ENCODE measurements at places on chromosomes 7 and 10.

- no peak for DNase-seq
These were observed 430.2 kb upstream of the MKI67 start for GRCh38 chr10:128556182-128557110.

DNA sequence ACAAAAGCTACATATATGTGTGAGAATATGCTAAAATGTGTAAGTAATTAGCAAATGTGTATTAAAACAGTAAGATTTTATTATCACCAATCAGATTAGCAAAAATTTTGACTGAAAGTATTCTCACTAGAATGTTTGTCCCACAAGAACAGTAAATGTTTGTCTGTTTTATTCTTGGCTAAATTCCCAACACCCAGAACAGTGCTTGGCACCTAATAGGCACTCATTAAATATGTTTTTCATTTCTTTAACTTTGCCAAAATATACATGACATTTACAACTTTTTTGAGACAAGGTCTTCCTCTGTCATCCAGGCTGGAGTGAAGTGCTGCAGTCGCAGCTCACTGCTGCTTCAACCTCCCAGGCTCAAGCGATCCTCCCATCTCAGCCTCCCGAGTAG is 143.6 kb downstream of the EBF3 start:
- DNase-seq: no peak

- no peak for DNase-seq
These were observed 189.8 kb downstream of the DPP6 start for GRCh38 chr7:154241988-154242387.

DNA sequence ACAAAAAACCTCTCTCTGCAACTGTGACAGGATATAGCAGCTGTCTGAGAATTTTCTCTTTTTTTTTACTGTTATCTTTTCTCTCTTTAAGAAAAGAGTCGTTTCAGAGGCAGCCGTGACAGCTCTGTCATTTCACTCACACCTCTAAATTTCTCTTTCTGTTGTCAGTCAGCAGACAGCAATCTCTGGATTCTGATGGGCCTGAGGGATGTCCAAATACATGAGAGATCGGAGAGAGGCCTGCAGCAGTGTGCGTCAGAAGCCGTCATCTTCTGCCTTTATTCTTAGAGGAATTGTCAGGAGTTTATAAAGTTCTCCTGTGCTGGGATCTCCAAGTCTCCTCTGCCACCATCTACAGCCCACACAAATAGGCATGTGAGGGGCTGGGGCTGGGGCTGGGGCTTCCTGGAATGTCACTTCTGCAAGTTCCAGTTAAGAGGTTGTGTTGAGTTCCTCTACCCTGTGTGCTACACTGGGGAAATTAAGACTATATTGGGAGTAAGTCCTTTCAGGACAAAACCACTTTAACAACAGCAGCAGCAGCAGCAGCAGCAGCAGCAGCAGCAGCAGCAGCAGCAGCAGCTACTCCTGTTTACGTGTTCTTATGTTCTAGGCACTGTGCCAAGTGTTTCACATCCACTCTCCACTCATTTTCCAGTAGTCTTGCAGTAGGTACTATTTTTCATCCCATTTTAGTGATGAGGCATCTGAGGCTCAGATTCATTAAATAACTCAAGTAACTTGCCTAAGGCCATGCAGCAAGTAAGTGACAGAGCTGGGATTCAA is 541.3 kb downstream of the LRMDA start:
- no peak for DNase-seq

DNA sequence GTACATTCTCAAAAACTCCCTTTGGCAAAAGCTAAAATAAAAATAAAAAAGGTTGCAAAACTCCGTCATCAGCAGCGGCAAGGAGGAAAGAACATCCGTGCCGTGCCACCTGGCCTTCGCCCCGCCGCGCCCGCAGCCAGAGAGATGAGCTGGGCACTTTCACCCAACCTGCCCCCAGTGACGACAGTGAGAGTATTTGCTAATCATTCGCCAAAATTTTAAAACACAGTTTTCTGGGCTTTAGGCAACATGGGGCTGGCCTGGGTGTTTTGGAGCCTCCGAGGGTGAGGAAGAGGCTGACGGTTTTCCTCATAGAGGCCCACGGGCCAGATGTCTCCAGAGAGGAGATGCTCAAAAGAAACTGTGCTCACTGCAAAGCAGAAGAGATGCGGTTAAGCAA is 128.2 kb downstream of the PRKAG2 start:
- no peak for DNase-seq
